ENCODE measurements at places on chromosomes 3 and 15.
A peak's percentile ranks its signal among the peaks of the same experiment; 100 is the strongest.

DNA sequence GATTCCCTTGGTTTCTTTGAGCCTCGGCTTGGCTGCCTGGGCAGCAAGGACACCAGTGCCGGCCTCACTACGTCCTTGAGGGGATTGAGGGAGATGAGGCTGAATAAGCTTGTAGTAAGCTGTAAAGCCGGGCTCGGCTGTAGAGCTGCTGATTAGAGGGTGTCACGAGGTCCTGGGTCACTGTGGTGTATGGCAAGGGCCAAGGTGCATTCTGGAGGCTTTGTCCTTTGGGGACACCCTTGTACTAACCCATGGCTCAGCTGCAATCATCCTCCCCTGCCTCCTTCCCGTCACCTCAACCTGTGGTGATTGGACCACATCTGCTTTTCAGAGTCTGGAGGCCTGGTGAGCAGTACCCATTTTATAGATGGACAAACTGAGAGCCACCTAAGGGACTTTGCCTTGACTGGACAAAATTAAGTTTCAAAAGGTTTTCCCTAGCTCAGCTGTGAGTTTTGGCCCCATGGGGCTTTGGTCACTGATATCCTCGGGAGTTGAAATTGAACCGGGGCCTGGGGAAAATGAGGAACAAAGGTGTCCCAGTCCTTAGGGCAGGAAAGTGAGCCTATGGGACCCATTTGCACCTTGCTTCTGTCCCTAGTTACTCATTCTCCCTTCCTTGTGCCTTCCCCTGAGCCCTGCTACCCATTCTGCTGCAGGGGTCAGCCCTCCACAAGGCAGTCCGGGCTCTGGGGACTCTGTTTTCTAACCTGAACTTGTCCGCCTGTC, 2.4 kb downstream of the SLC6A6 start:
- no peak for DNase-seq

DNA sequence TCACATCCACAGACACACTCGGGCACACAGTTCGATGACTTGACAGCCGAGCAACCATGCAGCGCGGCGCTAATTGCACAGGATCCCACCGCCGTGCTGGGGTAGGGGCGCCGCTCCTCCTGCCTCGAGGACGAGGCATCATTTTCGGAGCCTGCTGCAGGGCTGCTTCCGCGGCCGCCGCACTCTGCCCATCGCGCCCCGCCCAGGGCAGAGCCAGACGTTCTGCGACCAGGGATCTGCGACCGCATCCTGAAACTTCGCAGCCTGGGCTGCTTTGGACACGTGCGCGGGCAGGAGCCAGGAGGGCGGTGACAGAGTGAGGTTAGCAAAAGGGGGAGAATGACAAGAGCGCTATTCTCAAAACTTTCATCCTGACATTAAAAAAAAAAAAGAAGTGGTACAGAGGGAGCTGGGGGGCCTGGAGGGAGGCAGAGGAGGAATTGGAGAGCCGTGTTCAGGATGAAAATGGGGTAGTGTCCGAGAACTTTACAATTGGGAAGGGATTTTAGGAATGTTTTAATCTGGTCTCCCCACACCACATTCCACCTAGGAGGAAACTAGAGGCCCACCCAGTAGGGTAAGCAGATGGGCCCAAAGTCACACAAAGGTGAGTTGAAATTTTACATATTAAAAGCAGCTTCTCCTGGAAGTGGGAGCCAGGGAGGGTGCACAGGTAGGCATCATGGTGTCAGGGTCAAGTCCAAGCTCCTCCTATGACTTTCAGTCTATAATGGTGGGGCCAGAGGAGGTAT, 15.9 kb downstream of the IGDCC3 start:
- DNase-seq = no peak

GRCh38 chr15:85543741-85544155, 163.3 kb downstream of the AKAP13 start:
- DNase-seq = no peak

DNA sequence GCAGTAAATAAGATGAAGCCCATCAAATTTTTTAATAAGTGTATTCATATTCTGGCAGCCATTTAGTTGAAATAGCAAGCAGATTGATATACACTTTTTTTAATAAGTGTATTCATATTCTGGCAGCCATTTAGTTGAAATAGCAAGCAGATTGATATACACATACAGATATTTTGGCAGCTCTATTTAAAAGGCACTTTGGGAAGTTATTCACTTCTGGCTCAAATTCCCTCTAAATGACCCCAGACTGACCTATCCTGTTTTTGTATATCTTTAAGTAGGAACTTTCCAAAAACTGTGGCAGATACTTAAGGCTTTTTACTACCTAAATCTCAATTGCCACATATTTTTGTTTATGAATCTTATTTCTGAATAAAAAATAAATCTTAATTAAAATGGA, 122.3 kb downstream of the PLD1 start:
- DNase-seq = no peak

DNA sequence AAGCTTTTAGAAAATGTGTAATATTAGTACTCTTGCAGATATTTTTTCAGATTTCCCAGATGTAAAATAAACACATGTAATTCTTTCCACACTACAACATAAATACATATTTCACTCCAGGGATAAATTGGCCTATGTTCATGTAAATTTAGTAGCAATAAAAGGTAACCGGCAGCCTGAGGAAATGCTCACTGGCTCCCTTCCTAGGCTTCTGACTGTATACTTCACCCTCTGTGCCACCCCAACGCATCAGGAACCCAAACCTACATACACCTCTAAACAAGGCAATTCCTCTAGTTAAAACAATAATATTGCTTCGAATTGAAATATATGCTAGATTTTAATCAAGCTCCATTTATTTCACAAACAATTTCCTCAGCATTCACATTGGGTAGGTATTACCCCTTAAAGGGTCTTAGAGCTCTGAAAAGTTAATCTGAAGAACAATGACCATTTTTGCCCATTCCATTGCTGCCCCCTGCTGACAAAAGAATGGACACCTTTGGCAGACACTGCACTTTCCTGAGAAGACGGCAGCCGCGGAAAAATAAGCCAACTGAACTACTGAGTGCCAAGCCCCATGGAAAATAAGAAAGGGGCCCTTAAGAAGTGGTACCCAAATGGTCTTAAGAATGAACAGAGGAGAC, 212.5 kb downstream of the OSBPL10 start:
- DNase-seq = no peak

DNA sequence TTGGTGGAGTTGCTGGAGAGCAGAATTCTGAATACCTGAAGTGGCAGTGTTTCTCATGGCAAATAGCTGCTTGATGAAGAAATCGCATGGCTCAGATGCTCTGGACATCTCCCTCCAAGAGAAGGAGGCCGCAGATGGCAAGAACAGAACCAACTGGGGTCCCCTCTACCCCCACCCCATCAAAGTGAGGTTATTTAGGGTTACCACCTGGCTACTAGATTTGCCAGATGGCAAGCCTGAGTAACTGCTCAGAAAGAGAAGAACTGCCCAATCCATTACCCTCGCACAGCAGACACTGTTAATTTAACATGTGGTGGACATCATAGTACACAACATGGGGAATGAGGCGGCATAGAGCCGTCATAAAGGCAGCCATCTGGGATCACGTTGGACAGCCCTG, 30.5 kb upstream of the LIPC start:
- DNase-seq = no peak

DNA sequence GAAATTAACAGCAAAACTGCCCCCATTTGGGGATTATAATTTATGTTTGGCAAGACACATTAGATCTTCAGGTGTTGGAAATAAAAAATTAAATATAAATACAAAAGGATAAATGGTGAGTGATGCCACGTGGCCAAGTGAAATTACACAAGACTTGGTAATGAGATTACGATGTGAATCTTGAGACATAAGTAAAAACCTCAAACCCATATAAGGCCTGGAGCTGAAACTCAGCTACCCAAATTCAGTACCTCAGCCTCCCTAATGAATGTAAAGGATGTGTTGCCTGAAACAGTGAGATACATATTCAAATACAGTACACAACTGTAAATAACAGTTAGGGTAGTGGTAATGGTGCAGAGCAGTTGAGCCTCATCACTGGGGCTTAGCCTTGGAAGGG, 1146.6 kb downstream of the OTOL1 start:
- DNase-seq = no peak

- DNase-seq = no peak
Observed at GRCh38 chr15:93664213-93664956, 567.0 kb upstream of the MCTP2 start.

DNA sequence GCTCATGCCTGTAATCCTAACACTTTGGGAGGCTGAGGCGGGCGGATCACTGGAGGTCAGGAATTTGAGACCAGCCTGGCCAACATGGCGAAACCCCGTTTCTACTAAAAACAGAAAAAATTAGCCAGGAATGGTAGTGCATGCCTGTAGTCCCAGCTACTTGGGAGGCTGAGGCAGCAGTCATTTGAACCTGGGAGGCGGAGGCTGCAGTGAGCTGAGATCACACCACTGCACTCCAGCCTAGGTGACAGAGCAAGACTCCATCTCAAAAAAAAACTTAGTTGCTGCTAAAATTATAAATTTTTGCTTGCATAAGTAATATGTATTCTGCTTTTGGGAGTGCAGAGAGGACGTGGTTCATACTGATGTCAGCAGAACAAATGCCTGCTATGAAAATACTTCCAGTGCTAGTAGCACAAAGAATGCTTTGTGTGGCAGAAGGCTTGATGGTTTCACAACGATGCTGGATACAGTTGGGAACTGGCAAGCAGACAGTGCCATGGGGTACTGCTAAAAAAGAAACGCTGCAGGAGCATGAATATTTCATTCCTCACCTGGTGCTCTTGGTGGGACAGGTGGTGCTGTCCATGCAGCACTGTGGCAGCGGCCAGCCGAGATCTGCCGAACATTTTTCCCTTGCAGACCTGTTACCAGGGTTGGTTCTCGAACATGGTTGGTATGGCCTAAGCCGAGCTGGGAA, 31.1 kb downstream of the FBXL22 start:
- peak; percentile 47 for DNase-seq

- no peak for DNase-seq
Observed at GRCh38 chr3:8767667-8768363, 1.6 kb downstream of the OXTR start.

GRCh38 chr15:47727676-47728075, 10.4 kb downstream of the SEMA6D start:
- DNase-seq = no peak

- no peak for DNase-seq
Observed at GRCh38 chr3:25783661-25784512, 644 bp upstream of the NGLY1 start.

- no peak for DNase-seq
Observed at GRCh38 chr3:96491868-96492267, 322.5 kb upstream of the EPHA6 start.

DNA sequence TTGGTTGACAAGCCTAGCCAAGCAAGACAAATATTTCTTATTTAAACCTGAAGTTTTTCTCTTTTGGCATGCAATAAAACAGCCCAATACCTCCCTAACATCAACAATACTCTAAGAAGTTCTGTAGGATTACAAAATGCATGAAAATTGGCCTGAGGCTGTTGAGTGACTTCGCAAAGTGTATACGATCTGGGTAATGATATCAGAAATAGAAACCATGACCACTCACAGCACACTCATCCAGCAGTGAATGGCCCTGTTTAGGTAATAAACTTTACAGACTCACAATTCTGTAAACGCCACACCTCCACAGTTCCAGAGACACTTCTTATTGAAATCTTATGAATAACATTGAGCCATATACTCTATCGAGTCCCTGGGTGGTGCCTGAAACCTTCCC, 83.0 kb upstream of the NAALADL2 start:
- no peak for DNase-seq

GRCh38 chr3:107524326-107524840, 1.6 kb downstream of the BBX start:
- peak; percentile 67 for DNase-seq

- no peak for DNase-seq
Observed at GRCh38 chr3:124560666-124561215, 169.5 kb upstream of the UMPS start.

DNA sequence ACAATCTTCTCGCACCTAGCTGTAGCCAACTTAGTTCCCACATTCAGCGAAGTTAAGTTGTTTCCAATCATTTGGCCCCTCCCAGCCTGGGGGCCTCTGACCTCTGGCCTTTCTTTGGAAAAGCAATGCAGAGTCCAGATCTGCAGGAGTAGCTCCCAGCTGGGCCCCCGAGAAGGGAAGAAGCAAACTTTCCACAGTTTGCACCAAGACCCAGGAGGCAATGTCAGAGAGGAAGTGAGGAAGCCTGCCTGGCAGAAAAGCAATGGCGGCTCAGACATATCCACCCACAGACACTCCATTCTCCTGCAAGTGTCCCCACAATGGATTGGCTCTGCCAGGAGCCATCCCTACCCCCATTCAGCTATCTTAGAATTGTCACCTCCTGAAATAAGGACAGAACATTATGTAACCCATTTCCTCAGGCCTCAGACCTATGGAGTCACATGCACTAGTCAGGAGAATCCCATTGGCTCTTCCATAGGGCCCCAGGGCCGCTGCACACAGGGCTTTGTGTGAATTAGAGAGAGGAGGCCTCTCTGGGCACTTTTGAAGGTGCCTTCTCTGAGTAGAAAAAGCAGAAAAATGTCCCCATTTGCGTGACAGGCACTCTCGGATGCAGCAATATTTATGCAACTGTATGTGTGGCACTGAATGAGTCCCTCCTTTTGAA, 3.0 kb upstream of the BUB1B start:
- no peak for DNase-seq

DNA sequence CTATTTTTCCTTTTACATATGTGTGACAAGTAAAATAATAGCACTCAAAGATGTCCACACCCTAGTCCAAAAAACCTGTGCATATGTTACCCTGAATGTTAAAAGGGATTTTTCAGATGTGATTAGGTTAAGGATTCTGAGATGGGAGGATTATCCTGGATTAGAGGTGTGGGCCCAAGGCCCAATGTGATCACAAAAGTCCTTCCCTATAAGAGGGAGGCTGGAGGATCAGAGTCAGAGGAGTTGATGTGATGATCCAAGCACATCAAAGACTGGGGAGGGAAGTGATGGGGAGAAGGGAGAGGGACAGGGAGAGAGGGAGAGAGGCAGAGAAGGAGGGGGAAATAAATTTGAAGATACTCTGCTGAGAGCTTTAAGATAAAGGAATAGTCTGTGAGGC, 512.6 kb downstream of the PLOD2 start:
- no peak for DNase-seq

DNA sequence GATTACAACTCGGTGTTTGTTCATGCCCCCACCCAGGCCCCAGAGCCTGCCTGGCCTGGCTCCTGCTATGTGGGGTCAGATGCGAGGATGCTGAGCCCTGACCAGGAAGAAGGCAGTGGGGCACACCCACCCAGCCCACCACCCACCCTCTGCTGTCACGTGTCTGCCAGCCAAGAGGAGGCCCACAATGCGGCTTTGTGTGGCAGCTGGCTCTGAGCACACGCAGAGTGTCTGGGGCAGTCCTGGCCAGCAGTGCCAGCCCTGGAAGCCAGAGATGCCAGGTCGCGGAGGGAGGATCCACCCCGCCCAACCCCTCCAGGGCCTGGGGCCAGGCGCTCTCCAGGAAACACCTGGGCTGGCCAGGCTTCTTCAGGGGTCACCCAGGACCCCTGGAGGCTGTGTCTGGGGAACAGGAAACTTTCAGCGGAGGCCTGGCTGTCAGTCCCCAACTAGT, 26.4 kb upstream of the KLF13 start:
- DNase-seq = peak; percentile 92

DNA sequence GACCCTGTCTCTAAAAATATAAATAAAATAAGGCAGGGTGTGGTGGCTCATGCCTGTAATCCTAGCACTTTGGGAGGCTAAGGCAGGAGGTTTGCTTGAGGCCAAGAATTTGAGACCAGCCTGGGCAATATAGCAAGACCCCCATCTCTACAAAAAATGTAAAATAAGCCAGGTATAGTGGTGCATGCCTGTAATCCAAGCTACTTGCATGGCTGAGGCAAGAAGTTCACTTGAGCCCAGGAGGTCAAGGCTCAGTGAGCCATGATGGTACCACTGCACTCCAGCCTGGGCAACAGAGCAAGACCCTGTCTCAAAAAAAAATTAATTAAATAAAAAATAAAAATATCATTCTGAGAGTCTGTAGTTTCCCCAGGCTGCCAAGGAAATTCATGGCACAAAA, 4.1 kb upstream of the JAGN1 start:
- no peak for DNase-seq
